ENCODE measurements at places on chromosomes 2 and 18. TPM values are rescaled to one million over a fixed set of nuclear protein-coding genes. Genes with fewer than 3 reads are reported as not detected.

GRCh38 chr2:68734688-68735525 is at the start of gene ARHGAP25:
Gene ARHGAP25, plus strand, starts transcription at chr2:68734811. Its CDS starts 389 bp downstream, at chr2:68735200.
- no peak for DNase-seq

- DNase-seq: peak; percentile 56
Measured at GRCh38 chr2:178761759-178762371, 45.4 kb downstream of the TTN start.

DNA sequence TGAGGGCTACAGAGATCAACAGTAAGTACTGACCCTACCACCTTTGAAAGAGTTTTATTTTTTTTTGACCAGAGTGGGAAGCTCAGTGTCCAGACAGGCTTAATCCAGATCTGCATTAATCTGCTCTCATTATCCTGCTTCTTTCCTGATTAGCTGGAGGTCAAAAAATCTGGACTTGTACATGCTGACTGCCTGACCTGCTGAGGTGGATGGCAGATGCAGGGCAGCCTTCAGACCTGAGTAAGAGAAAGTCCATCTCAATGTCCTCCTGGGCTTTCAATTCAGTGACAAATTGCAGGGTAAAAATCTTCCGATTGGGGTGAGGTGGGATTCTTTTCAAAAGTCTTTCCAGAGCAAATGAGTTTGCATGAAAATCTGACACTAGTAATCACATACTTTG is 998.8 kb upstream of the PIK3C3 start:
- DNase-seq: no peak

Gene SAG
- not detected for total RNA-seq

- DNase-seq: peak; percentile 95
Measured at GRCh38 chr2:204012072-204012653, 75.6 kb downstream of the ICOS start.

DNA sequence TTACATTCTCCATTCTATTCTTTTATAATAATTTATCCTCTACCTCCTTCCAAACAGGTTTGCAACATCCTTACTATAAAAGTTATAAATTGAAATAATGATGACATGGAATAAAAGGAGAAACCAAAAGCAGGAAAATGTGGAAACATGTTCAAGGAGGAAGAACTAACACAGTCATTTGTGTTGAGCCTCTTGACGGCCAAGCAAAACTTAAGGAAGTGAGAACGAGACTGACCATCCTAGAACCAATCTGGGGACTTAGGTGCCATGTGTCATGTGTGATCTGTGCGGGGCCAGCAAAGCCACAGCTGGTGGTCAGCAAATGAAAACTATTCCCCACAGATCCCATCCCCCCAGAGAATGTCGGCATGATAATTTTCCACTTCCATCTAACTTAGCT is 25.6 kb upstream of the FAM124B start:
- no peak for DNase-seq

DNA sequence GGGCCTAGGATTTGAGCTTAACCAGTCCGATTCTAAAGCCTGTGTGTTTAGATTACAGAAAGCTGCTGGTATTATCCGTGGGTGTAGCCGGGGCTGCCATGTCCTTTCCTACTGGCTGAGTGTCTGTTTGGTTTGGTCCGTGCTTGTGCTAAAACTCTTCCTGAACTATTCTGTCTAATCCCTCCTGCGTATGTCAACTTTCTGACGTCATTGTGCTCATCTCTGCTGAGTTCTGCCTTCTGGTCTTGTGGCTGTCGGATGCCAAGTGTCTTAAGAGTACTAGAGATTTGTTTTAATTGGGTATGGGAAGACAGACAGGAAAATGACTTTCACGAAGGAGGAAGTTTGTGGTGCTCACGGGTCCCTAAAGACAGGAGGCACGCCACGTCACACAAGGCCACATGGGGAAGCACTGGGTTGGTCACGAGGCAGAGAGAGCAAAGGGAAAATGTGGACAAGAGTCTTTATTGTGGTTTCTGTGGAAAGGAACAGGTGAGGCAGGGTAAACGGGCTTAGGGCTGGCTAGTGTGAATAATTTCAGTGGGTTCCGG is 31.8 kb upstream of the NTSR2 start:
- DNase-seq: no peak

Gene CRYBA2
- not detected for total RNA-seq

DNA sequence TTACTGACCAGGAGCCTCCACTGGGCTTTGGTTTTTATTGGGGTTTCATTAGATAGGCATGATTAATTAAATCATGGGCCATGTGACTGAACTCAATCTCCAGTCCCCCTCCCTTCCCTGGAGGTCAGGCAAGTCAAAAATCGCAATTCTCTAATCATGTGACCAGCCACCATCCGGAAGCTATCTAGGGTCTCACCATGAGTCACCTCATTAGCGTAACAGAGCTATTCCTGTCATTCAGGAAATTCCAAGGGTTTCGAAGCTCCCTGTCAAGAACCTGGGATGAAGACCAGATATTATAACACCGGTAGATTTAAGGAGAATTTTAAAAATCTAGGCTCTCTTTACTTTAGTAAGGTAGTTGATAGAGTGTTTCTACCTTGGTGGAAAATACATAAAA is 180.3 kb upstream of the TCF4 start:
- peak; percentile 45 for DNase-seq

GRCh38 chr2:182628916-182629315 is 87.1 kb upstream of the DNAJC10 start:
- DNase-seq: no peak

- peak; percentile 86 for DNase-seq
Measured at GRCh38 chr18:14189858-14190257, 57.6 kb upstream of the ZNF519 start.

GRCh38 chr18:61955644-61956043 is 62.8 kb upstream of the RNF152 start:
- DNase-seq: no peak

Gene MPP4
- 0.13 TPM for total RNA-seq

Gene FMNL2
- 24.7 TPM for total RNA-seq

DNA sequence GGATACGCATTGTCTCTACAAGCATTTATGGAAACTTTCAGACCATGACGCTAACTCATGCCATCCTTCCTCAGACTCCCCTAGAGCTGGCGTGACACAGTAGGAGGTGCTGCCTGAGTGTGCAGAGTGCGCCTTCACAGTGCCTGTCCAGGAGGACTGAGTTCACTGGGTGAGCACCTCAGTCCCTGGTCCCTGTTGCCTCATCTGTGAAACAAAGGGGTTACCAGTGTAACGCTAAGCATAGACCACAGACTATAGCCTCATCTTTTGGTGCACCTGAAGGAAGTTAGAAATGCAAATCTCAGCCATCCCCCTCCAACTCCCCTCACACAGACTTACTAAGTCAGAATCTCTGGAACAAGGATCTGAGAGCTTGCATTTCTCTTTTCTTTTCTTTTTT is 142.8 kb downstream of the TMEM17 start:
- no peak for DNase-seq

Gene HNMT
- total RNA-seq: 1.1 TPM

- no peak for DNase-seq
Measured at GRCh38 chr18:12963069-12963468, 15.3 kb downstream of the SEH1L start.

DNA sequence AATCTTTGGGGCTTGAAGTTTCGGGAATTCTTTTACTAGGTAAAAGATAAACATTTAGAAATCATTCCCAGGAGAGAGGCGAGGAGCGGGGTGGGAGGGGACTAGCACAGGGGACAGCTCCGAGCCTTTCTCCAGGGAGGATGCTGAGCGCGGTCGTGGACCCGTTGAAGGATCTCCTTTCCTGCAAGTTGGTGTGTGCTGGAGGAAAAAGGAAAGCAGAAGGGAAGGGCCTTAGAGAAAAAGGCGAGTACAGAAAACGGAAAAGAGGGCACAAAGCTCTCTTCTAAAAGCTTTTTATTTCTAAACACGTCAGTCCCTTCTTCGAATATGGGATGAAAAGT is 640 bp downstream of the SLC39A6 start:
- DNase-seq: peak; percentile 22

GRCh38 chr2:47872941-47873340 is 33.4 kb downstream of the FBXO11 start:
- DNase-seq: no peak

- DNase-seq: no peak
Measured at GRCh38 chr2:133166031-133166430, 402.2 kb downstream of the NCKAP5 start.

GRCh38 chr18:26405190-26405801 is 143.1 kb downstream of the KCTD1 start:
- DNase-seq: peak; percentile 47

- peak; percentile 62 for DNase-seq
Measured at GRCh38 chr18:69257861-69258458, 142.7 kb upstream of the DOK6 start.

DNA sequence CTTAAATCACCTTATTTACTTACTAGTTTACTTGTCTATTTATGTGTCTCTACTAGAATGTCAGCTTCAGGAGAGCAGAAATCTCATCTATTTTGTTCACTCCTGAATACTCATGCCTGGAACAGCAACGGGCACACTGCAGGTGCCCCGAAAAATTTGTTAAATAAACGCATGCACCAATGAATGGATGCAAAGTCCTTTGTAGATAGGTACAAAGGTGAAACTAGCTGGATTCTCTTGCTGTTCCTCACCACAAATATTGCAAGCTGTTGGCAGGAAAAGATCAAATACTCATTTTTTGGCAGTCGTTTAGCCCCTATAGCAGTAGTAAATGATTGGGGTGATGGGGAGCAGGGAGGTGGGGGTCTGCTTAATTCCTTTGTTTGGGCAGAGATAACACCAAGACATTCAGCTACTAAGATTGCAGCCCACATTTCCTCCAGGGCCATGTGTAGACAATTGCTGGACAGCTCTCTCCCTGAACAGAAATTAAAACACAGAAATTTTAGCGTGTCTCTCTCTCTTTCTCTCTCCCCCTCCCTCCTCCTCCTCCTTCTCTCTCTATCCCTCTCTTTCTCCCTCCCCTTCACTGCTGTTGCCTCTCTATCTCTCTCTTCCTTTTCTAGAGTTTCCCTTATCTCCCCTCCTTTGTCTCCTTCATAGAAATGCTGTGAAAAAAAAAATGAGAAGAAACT is 5.4 kb downstream of the MARCHF4 start:
- no peak for DNase-seq

- no peak for DNase-seq
Measured at GRCh38 chr2:109187711-109188495, 58.9 kb downstream of the SH3RF3 start.

DNA sequence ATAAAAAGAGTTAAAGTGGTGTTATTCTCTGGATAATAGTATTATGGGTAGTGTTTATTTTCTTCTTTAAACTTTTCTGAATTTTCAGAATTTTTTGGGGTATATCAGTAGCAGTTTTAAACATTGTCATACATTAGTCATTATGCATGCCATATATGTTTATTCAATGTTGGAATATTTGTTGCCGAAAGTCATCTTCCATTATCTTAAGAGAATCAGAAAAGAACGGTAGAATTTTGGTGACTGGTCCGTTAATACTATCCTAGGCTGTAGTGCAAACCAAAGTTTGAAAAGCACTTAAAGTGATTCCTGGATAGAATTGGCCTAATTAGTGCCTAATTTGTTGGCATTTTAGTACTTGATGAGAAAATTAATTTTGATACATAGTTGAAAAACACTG is 244.1 kb downstream of the PHLPP1 start:
- no peak for DNase-seq

- DNase-seq: peak; percentile 52
Measured at GRCh38 chr18:50707855-50708469, 111.9 kb downstream of the MRO start.

GRCh38 chr2:85183076-85183475 is 49.9 kb downstream of the TCF7L1 start:
- peak; percentile 38 for DNase-seq

DNA sequence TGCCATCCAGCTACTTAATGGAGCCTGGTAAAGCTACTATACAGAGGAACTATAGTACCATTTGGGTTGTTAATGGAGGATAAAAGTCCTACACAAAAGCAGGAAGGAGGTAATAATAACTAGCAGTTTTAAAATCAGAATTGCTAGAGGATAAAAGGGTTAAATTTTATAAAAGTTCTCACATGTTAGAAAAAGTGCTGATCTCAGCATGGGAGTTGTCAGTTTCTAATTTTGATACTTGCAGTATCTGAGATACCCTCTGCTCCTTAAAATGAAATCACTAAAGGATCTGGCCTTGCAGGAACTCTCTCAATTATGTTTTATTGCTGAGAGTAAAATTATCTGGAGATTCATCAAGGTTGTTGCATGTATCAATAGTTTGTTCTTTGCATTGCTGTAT is 272.2 kb upstream of the GYPC start:
- no peak for DNase-seq

- no peak for DNase-seq
Measured at GRCh38 chr2:51420511-51420910, 388.6 kb upstream of the NRXN1 start.

DNA sequence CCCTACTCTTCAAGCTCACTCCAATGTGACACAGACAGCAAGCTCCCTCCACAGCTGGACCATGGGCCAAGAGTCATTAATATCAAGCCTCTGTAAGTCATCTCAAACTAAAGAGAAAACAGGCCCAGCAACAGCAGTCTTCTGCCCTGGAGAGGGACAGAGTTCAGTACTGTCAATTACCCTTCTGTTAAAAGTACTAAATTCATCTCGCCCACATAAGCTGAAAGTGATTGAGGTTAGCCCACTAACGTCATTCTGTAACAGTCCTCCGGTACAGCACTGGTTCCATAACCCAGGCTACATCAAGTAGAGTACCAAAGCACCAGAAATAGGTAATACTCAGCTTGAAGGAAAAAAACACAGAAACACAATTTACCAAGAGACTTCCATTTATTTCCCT is 25.9 kb downstream of the THADA start:
- DNase-seq: no peak

Gene REG1B
- total RNA-seq: not detected

DNA sequence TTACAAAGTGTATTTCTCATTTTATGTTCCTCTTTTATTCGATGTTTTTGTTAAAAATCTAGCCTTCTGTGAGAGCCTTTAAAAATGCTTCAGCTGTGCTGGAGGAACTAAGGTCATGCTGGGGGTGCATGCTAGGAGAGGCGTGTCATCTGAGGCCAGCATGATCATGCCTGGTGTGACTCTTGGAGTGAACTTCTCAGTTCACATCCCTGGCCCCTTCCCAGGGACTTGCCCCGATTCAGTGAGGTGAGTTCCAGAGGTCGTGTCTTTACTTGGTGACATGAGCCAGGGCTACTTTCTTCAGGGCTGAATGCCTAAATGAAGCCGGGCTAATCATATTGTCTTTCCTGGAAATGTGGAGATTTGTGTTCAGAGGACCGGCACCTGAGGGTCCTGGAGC is 264.9 kb downstream of the MREG start:
- DNase-seq: no peak

GRCh38 chr2:109497463-109497862 is 116.3 kb downstream of the SEPTIN10 start:
- no peak for DNase-seq

GRCh38 chr2:27798486-27798885 is 27.0 kb downstream of the MRPL33 start:
- DNase-seq: no peak

GRCh38 chr2:132760405-132760804 is 90.4 kb upstream of the LYPD1 start:
- no peak for DNase-seq

Data from bronchial epithelial cell (primary cell).